ENCODE measurements at places on chromosomes 7 and 10.

- no peak for DNase-seq
Measured at GRCh38 chr7:147809786-147810185, 780.8 kb upstream of the C7orf33 start.

GRCh38 chr7:22281481-22281880 is 75.5 kb downstream of the RAPGEF5 start:
- no peak for DNase-seq

GRCh38 chr7:94062372-94062771 is 58.2 kb upstream of the BET1 start:
- no peak for DNase-seq

DNA sequence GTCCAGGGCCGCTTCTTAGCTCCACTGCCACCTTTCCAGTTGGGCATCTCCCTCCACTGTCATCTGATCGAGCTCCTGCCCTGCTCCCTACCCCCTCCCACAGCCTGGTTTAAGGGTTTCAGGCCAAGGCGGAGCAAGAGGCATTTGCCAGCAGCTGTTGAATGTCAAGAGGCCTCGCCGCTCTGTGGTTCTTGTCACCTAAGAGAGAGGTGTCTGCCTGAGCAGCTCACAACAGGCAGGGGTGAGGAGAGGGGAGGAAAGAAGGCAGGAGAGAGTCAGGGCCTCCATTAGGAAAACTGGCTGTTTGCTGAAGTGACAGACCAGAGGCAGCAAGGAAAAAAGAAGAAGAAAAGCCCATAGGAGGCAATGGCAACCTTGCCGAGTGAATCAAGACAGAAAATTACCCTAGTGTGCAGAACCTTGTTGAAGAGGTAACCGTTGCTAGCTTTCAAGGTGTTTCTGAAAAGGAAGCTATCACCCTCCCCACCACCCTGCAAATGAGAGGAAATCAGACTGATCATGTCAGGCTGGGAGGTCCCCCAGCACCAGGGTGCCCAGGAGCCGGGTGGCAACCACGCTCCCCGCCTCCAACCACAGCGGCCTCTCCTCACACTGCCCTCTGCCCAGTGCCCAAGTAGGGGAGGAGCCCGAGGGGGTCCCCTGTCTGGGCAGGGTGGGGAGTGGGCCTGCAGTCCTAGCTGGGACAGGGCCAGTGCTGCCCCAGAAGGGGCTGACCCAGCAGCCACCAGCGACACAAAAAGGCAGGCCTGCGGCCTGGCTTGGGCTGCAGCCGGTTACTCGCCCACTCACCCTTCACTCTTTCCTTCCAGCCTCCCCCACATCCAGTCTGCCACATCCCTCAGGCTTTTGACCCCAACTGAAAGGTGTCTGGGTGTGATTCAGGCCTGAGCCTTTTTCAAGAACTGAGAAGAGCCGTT is 7.1 kb downstream of the GATA3 start:
- DNase-seq: peak; percentile 62

DNA sequence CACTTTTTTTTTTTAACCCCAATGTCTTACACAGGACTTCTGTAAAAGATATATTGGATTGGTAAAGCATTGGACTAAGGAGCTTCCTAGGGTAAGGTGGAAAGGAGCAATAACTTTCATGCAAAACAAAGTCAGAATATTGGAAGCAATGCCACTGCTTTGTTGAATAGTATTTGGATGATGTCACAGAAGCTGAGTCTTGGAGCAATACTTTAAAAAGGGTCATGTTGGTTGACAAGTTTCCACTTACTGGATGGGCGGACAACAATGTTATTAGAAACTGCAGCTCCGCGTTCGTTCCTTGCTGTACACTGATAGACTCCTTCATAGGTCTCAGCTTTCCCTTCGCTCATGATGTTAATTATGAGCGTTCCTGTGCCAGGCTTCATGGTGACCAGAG is 101.9 kb upstream of the LAMB4 start:
- DNase-seq: no peak

GRCh38 chr10:2038036-2038435 is 300.7 kb upstream of the ADARB2 start:
- no peak for DNase-seq

DNA sequence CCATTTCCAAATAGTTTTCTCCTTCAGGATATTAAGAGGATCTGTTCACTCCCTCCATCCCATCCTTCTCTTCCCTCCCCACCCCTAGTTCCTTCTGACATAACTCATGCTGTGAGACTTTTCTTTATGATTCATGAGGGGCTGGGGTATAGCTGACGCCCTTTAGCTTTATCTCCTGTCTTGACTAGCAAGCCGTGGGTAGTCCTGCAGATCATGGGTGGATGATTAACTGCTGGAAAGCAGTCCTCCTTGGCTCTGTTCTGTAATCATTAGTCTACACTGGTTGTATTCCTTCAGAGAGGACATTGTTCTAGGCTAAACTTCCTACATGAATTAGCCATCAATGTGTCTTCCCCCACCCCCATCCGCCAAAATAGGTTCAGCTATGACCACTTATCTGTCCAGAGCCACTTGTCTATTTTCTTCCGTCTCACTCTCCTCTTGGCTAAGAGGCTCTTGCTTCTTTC is 135.4 kb downstream of the LRRC4 start:
- DNase-seq: no peak

DNA sequence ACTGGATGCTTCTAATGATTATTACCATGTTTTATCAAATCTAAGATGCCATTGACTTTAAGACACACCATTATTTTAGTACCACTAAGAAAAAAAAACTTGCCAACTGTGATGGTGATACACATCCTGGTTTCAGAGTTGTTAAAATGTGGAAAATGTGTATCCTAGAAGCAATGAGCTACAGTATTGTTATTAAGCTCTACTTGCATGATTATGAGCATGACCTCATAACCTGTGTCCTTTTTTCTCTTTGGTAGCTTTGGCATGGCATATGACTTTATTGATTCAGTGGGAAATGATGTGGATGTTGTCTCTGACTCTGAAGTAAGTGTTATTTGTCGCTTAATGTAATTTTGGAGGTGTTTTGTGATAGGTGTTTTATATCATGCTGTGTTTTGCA is 3.3 kb downstream of the EDRF1 start:
- DNase-seq: no peak

DNA sequence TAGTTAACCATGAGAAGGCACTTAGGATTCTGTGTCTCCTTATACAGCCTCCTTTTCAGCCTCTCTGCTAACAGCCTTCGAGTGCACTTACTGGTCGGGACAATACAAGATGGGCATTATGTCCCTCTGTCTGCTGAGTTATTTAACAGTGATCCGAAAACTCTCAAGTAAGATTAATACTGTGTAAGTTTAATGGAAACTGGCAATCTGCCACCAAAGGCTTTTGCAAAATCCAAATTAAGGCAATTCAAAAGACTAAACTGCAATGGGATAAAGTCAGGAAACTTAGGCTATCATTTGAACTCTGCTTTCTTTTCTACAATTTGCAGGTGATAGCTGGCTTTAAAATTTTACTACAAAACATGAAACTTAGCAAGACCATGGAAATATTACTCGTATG is 477.8 kb downstream of the TFEC start:
- DNase-seq: no peak

GRCh38 chr10:6461961-6462360 is 118.1 kb downstream of the PRKCQ start:
- DNase-seq: no peak

GRCh38 chr10:87799860-87800259 is 18.2 kb downstream of the ATAD1 start:
- no peak for DNase-seq

DNA sequence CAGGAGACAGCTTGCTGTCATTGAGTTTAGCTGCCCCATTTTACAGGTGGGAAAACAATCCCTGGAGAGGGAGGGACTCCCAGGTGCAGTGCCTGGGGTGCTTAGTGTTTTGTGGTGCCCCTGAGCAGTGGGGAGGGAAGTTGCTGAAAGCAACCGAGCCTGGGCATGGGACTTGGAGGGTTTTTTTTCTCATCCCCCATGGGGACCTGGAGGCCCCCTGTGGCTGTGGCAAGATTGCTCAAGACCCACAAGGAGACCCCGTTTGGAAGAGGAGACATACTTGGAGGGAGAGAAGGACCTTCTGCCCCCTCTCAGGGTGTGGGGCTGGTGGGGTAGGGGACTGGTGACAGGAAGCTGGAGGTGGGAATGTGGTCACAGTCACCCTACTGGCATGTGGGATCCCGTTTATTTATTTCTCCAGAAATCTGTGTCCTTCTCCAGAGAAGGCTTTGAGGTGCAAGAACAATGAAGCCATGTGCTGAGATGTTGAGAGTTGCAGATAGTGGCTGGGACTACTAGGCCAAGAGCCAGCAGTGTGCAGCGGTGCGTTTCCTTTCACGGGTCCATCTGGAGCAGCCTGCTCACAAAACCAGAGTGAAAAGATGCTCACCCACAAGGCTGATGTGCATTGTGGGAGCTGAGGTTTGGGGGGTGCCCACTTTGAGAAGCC is 21.5 kb downstream of the ZMIZ1 start:
- no peak for DNase-seq

GRCh38 chr7:80711531-80711930 is 73.1 kb downstream of the CD36 start:
- DNase-seq: peak; percentile 31

DNA sequence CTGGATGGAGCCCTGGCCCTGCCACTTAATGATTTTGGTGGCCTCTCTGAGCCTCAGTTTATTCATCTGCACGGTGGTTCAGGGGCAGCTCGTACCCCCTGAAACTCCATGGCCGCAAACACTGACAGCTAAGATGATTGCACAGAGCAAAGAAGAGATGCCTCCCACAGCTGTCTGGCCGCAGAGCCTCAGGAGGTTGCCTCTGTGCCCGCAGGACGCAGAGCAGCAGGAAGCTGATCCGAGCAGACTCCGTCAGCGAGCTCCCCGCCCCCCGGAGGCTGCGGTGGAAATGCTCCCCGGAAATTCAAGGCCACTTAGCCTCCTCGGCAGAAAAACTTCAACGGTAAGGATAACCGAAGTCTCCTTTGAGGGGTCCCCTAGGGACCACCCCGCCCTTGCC is 30.2 kb upstream of the C10orf53 start:
- DNase-seq: peak; percentile 79

- DNase-seq: peak; percentile 34
Measured at GRCh38 chr10:35565602-35566081, 39.5 kb upstream of the GJD4 start.

DNA sequence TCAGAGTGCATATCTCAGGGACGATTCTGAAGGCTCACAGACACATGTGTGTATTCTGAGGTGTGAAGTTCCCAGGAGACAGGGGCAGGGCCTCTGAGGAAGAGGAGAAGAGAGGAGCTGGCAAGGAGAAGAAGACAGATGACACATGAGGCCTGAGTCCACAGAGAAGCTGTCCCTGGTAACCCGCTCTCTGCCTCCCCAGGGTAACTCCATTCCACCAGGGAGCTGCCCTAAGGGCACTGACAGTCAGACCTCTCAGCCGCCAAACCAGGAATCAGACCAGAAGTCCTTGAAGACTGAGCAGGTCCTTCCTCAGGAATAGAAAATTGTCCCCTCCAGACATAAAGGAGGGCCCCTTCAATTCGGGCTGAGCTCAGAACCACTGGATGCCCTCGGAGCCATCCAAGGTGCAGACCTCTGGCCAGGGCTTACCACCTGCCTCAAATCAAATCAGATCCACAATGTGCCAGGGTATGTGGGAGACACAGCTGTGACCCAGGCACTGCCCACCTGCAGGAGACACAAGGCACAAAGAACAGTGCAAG is 57.4 kb downstream of the TLL2 start:
- DNase-seq: no peak

GRCh38 chr7:47474937-47475879 is 106.7 kb downstream of the TNS3 start:
- DNase-seq: peak; percentile 84

DNA sequence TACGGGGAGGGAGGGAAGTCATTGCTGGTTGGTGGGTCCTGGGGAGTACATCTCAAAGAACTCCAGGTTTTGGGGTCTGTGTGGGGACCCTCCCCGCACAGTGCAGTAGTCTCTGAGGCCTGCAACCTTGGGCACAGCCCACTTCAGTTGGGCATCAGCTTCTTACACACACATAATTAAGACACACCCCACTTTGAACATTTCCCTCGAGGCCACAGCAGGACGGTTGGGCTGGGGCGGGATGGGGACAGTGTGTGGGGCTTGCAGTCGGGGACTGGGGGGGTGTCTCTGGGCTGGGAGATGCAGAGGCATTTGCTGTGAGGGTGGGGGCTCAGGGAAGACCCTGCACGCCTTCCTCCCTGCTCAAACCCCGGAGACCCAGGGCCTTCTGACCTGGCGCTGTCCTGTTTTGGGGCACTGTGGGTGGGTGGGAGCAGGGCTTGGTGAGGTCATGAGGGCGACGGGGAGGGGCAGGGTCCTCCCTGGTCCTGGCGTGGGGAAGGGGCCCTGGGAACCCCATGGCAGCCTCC is 1.3 kb downstream of the LFNG start:
- peak; percentile 82 for DNase-seq

DNA sequence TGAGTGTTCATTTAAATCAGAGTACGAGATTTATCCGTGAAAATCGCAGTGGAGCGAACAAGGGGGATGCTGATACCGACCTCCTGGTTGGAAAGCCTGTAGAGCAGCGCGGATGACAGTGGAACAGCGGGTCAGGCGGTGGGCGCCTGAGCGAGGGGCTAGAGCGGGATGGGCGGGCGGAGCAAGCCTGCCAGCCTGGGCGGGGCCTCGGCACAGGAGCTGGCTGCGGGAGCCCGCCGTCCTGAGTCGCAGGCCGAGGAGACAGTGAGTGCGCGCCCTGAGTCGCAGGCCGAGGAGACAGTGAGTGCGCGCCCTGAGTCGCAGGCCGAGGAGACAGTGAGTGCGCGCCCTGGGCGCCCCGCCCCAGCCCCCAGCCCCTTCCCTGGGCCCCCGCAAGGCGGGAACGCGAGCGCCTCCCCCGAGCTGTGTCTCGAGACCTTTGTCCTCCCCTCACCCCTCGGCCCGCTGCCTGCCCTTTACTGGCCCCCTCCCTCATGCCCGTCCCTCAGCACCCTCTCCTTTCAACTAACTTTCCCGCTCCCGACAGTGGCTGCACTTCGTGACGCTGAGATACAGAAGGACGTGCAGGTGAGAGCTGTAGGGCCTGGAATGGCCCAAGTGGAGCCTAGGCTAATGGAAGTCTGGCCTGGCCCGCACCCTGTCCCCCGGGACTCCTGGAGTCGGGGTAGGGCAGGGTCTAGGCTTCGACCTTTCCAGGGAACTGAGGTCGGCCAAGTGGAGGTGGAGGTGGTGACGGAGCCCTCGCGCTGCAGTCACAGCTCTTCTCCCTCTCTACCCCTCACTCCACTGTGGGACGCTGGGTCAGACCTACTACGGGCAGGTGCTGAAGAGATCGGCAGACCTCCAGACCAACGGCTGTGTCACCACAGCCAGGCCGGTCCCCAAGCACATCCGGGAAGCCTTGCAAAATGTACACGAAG is at the start of gene AS3MT:
AS3MT (plus strand) TSS at position 213 of the 941 bp plus-strand sequence; CDS start at position 336, 123 bp downstream.
- peak; percentile 94 for DNase-seq

- no peak for DNase-seq
Measured at GRCh38 chr10:13291821-13292773, 7.8 kb downstream of the PHYH start.

DNA sequence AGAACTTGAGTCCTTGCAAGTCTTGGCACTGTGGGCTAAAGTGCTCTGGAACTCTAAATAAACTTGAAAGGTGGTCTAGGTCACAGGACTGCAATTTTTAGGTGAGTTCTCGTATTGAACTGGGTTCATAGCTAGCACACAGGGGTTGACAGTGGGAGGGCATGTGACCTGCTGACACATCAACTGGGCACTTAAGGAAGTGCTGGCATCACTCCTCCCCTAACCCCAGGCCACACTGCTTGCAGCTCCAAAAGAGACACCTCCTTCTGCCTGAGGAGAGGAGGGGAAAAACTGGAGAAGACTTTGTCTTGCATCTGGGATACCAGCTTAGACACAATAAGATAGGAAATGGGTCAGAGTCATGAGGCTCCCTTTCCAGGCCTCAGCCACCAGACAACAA is 38.0 kb upstream of the AASS start:
- DNase-seq: no peak
